Tibial artery (tissue), 4 donors: ENCODE measurements at places on chromosomes 12 and 14.

- no peak for DNase-seq
These were observed 148.9 kb downstream of the ITPR2 start for GRCh38 chr12:26684101-26684500.

DNA sequence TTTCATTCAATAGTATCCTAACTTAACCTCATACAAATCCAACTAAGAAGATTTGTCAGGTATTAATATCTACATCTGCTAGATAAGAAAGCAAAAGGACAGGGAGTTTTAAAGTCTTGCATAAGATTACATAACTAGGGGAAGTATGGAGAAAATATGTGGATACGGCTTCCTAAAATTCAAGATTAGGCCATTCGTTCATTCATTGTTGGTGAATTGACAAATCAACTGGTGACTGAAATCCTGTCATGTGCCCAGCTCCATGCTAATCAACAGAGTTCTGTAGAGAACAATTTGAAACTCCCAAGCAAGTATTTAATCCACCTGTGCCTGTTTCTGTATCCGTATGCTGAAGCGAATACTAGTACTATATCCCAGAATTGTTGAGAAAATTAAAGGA is 260.9 kb upstream of the USP15 start:
- no peak for DNase-seq

DNA sequence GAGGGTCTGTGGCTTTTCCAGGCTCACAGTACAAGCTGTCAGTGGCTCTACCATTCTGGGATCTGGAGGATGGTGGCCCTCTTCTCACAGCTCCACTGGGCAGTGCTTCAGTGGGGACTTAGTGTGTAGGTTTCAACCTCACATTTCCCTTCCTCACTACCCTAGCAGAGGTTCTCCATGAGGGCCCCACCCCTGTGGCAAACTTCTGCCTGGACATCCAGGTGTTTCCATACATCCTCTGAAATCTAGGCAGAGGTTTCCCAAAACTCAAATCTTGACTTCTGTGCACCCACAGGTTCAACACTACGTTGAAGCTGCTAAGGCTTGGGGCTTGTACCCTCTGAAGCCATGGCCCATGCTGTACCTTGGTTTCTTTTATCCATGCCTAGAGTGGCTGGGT is 40.3 kb downstream of the KTN1 start:
- no peak for DNase-seq

DNA sequence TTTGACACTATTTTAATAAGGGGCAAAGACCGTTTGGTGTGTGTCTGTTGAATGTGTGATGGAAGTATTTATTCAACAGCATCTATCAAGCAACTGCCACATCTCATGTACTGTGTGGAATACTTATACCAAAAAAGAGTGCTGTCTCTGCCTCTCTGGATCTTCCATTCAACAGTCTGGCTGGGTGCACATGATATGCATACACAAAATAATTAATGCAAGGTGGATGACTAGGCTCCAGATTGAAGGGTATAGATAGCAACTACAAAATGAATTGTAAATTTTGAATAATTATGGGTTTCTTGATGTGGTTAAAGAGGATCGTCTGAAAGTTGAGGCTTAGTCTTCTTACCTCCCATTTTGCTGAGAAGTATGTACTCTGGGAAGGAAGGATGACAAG is 145.9 kb upstream of the OTX2 start:
- no peak for DNase-seq

DNA sequence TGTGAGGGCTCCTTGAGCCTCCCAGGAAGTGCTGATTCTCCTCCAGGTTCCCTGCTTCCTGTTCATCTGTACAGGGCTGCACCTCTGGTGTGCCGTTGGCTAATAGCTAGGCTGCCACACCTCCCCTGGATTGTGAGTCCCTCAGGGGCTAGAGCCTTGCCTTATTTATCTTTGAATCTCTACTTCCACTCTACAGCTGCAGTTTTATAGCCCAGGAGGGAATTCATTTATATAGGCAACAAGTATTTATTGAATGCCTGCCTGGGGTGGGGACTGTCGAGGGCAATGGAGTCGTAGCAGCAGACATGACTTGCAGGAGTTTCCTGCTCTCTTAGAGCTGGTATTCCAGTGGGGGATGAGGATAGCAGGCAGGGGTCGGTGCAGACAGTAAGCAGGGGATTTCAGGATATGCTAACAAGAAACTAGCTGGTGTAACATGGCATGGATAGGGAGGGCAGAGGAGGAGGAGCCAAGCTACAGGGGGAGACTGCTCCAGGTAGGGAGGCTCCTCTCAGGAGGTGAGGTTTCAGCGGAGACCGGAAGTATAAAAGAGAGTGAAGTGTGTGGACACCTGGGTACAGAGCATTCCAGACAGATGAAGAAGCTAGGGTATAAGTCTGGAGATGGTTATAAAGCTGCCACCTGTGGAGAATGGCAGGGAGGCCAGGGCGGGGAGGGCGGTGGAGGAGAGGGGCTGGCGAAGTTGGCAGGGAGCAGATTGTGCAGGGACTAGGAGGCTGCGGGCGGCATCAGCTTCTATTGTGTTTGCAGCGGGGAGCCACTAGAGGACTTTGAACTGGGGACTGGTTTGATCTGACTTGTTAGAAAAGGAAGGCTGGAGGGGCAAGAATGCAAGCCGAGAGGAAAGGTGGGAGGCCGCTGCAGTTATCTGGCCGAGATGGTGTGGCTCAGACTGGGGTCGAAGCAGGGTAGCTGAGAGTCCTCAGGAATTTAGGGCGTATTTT is 17.2 kb downstream of the USP30 start:
- DNase-seq, result no peak

- no peak for DNase-seq
These were observed 35.3 kb upstream of the DYNC1H1 start for GRCh38 chr14:101929096-101929495.

- no peak for DNase-seq
These were observed 72.0 kb upstream of the CCND2 start for GRCh38 chr12:4201333-4202100.

DNA sequence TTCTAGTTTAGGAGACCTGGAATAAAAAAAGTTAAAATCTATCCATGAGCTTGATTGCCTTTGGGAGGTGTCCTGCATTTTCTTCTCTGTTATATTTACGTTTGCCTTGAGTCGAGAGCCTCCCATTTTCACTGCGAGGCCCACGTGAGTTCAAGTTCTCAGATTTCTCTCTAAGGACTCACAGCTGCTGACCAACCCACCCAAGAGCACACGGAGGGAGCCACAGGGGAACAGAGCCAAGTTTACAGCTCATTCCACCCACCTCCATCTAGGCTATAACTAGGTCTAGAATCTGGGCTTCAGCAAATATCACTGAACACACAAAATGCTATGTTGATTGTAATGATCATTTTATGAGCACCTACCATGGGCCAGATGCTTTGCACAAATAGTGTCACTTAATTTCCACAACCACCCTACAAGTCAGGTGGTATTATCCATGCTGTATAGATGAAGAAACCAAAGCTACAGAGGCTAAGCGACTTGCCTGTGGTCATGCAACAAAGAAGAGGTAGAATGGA is 16.7 kb downstream of the ALDH1L2 start:
- DNase-seq, result no peak

DNA sequence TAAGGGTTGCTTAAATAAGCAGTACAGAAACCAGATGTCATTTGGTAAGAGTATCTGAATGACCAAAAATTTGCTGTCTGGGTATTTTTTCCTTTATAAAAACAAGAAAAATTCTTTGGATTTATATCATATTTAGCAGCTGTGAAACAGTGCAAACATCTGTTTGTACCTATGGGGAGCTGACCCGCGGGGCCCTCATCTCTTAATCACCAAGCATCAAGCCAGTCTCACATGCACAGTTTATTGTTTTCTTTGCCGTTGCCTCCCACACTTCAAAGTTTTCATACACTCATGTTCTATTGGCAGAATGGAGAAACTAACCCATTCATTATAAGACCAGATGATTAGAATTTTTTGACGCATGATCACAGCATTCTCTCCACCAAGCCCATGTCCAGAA is 142.2 kb downstream of the BMP4 start:
- DNase-seq, result no peak

DNA sequence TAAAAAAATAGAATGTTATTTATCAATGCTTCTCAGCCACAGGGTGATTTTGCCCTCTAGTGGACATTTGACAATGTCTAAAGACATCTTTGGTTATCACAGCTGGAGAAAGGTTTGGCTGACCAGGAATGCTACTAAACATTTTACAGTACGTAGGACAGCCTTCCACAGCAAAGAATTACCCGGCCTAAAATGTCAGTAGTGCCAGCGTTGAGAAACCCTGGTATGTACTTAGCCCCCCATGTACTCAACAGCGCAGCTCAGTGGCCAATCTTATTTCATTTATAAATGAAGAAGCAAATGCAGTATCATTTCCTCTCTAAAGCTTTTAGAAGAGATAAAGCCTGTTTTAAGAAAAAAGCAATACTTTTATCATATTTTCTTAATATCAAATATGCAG is 5.8 kb downstream of the MARK3 start:
- no peak for DNase-seq
